ENCODE measurements at places on chromosomes 11 and 22. TPM values are rescaled to one million over a fixed set of nuclear protein-coding genes. Genes with fewer than 3 reads are reported as not detected.
A peak's percentile ranks its signal among the peaks of the same experiment; 100 is the strongest.

- H3K4me3 ChIP-seq = no peak overlapping the region
- H3K27me3 ChIP-seq = no peaks in the 10 kb centered on the region
- H3K27ac ChIP-seq = no peak overlapping the region
- peaks cover 100% of the 10 kb centered on the region for H3K36me3 ChIP-seq
Measured at GRCh38 chr11:34149274-34149673, 43.8 kb downstream of the NAT10 start.

GRCh38 chr11:10709299-10710086, 15.9 kb upstream of the IRAG1 start:
- H3K27ac ChIP-seq = no peak overlapping the region
- no peaks in the 10 kb centered on the region for H3K27me3 ChIP-seq
- H3K36me3 ChIP-seq = no peaks in the 10 kb centered on the region
- DNase-seq = no peak
- no peaks in the 10 kb centered on the region for H3K4me1 ChIP-seq

- no peaks in the 10 kb centered on the region for H3K4me1 ChIP-seq
- no peak for DNase-seq
Measured at GRCh38 chr22:43085658-43086606, 3.3 kb downstream of the TTLL1 start.

GRCh38 chr11:16843294-16843693, 104.8 kb downstream of the C11orf58 start:
- DNase-seq = no peak
- H3K4me3 ChIP-seq = no peak overlapping the region
- no peaks in the 10 kb centered on the region for H3K36me3 ChIP-seq
- H3K4me1 ChIP-seq = no peaks in the 10 kb centered on the region

DNA sequence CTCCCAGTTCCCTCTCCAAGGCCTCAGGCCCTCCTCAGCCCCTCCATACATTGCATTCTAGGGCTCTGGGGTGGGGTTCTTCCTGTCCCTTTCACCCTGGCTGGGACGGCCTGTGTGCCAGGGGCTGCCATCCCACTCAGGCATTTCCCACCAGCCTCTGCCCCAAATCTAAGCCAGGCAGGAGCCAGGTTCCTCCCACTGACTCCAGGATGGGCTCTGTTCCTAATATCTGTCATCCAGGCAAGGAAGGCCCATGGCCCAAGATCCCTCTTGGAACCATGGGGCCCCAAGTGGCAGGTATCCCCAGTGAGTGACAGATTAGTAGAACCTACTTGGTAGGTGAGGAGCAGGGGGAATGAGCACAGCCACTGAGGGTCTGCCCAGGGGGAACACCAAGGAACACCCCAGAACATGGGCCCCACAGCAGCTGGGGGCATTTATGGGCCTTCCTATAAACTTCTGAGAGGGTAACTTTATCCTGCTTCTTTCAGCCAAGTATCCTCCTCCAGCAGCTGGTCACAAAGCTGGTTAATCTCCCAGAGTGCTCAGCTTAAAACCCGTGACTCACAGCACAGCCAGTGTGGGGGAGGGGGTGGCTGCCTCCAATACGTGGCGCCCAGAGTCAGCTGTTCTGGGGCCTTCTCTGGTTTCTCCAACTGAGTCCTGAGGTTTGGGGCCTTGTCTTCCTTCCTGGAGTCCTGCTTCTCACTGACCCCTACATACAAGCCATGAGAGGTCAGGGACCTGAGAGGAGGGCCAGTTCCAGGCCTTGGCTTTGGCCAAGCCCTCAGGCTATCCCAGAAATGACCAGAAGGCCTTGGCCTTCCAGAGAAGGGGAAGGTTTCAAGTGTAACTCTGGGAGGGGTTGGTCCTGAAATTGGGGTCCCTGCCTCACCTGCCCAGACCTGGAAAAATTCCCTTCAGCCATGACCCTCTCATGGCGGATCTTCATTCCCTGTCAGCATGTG, 19.9 kb upstream of the MYOD1 start:
- H3K27me3 ChIP-seq = no peaks in the 10 kb centered on the region
- peak; percentile 95 for DNase-seq
- no peak overlapping the region for H3K4me3 ChIP-seq

DNA sequence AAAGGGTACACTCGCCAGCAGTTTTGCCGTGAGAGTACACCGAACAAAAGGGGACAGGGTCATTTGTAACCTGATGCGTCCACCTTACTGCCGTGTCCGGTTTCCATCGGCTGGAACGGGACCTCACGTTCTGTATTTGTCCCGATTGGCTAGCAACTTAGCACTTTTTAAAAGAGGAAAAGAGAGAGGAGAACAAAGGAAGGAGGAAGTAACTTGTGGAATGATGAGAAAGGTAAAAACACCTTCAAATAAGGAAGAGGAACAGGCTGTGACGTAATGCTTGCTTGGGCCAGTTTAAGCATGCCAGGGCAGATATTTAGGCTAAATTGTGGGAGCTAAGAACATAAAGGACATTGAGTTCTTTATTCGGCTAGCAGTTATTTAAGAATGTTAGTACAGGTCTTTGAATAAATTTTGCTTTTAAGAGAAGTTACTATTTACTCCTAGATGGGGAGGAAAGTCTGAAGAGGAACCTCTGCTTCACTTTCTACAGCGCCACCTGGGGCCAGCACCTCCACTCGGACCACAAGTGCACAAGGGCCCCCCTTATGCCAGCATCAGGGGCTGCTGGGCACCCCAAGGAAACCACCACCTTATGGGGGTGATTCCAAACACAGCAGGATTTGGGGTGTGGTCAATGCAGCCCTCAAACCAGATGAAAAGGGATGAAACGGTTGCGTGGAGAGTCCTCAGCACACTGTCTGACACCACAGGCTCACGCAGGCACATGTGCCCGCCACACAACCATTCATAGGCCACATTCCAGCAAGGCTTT, 5.8 kb downstream of the ARSA start:
- no peaks in the 10 kb centered on the region for H3K27me3 ChIP-seq
- peak overlapping the region; percentile 48 for H3K27ac ChIP-seq
- no peak for DNase-seq
- H3K4me1 ChIP-seq = peaks cover 30% of the 10 kb centered on the region
- H3K4me3 ChIP-seq = peak overlapping the region; percentile 19
- H3K36me3 ChIP-seq = peaks cover 17% of the 10 kb centered on the region

DNA sequence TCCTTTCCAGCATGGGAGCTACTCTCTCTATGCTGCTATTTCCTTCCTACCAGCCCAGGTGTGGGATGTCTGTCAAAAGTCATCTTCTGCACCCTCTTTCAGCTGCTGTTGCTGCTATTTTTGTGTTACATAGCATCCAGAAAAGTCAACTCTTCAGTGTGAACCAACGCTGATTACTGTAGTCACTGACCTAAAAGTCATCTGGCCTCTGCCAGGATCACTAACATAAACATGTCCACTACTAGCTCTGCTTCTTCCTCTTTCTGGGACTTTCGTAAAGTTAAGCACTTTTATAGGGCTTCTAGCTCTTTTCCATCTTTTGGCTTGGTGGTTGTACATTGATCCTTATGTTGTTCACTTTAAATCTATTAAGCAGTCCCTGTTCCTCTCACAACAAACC, 90.2 kb upstream of the CARD18 start:
- H3K4me3 ChIP-seq = no peak overlapping the region
- DNase-seq = no peak
- no peak overlapping the region for H3K27ac ChIP-seq
- H3K36me3 ChIP-seq = no peaks in the 10 kb centered on the region
- H3K27me3 ChIP-seq = no peaks in the 10 kb centered on the region

- no peaks in the 10 kb centered on the region for H3K36me3 ChIP-seq
- peaks cover 5% of the 10 kb centered on the region for H3K4me1 ChIP-seq
- H3K27me3 ChIP-seq = no peaks in the 10 kb centered on the region
- DNase-seq = no peak
- no peak overlapping the region for H3K27ac ChIP-seq
- H3K4me3 ChIP-seq = no peak overlapping the region
Measured at GRCh38 chr22:29396126-29396525, 7.8 kb upstream of the AP1B1 start.

- no peak overlapping the region for H3K4me3 ChIP-seq
- no peak overlapping the region for H3K27ac ChIP-seq
- no peaks in the 10 kb centered on the region for H3K27me3 ChIP-seq
- peaks cover 3% of the 10 kb centered on the region for H3K4me1 ChIP-seq
Measured at GRCh38 chr11:134235399-134235798, 10.9 kb downstream of the VPS26B start.

DNA sequence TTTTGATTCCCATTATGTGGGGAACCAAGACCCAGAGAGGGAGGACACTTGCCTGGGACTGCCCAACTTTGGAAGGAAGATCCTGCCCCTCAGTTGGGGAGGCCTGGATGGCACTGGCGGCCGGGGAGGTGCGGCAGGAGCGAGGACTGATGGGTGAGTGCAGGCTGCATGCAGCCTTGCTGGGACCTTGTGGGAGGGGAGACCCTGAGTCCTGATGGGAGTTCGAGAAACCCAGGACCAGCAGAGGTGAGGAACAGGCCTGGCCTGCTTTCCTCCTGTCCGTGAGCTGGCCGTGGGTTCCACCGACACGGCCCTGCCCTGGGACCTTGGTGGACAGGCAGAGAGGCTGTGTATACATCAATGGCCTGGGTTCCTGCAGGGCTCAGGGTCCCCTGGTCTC, 19.3 kb upstream of the SMIM38 start:
- no peak overlapping the region for H3K27ac ChIP-seq
- no peaks in the 10 kb centered on the region for H3K27me3 ChIP-seq
- no peak for DNase-seq
- H3K4me1 ChIP-seq = no peaks in the 10 kb centered on the region
- no peak overlapping the region for H3K4me3 ChIP-seq
- no peaks in the 10 kb centered on the region for H3K36me3 ChIP-seq

- no peak for DNase-seq
- no peaks in the 10 kb centered on the region for H3K4me1 ChIP-seq
- H3K4me3 ChIP-seq = no peak overlapping the region
- no peak overlapping the region for H3K27ac ChIP-seq
Measured at GRCh38 chr11:35223371-35223796, 84.4 kb downstream of the CD44 start.

DNA sequence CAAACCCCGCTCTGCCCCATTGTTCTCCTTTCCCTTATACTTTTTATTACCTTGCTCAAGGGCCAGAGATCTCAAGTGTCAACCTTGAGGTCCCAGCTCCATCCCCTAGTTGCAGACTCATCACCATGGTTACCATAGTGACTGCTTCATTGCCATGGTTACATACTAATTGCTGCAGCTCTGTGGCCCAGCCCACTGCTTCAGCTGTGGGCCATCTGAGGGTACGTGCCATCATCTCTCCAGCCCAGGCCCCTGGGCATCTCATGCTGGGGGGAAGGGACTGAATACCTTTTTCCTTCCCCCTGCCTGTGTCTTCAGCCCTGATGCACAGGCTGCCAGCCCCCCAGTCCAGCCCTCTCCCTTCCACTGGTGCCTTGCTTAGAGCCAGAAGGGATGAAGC, 22.2 kb downstream of the TREH start:
- H3K27ac ChIP-seq = no peak overlapping the region
- no peaks in the 10 kb centered on the region for H3K27me3 ChIP-seq
- peaks cover 7% of the 10 kb centered on the region for H3K4me1 ChIP-seq
- peaks cover 55% of the 10 kb centered on the region for H3K36me3 ChIP-seq
- no peak for DNase-seq

- no peak for DNase-seq
- no peak overlapping the region for H3K27ac ChIP-seq
- H3K36me3 ChIP-seq = no peaks in the 10 kb centered on the region
- H3K4me1 ChIP-seq = no peaks in the 10 kb centered on the region
- no peak overlapping the region for H3K4me3 ChIP-seq
Measured at GRCh38 chr11:10502770-10503169, 38.2 kb downstream of the RNF141 start.

GRCh38 chr22:29065468-29066190, 4.0 kb upstream of the C22orf31 start:
- no peak overlapping the region for H3K27ac ChIP-seq
- DNase-seq = no peak
- H3K4me1 ChIP-seq = peaks cover 38% of the 10 kb centered on the region
- no peak overlapping the region for H3K4me3 ChIP-seq
- no peaks in the 10 kb centered on the region for H3K36me3 ChIP-seq

DNA sequence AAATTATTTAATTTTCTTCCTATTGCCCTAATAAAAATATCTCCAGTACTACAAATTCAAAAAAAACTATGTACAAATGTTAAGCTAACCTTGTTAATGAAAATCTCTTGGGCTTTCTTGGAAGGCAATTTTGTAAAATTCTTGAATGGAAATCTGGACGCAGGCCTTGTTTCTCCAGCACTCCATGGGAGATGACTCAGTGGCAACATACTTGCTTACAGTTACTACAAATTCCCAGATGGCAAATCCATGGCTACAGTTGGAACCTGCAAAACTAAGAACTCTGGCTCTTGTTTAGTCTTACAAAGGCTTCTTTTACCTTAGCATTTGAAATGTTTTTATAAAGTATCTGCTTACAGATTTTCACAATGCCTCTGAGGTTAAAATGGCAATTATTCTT, 725.2 kb downstream of the DLG2 start:
- no peaks in the 10 kb centered on the region for H3K4me1 ChIP-seq
- DNase-seq = no peak
- H3K4me3 ChIP-seq = no peak overlapping the region
- H3K27me3 ChIP-seq = peaks cover 2% of the 10 kb centered on the region
- H3K36me3 ChIP-seq = no peaks in the 10 kb centered on the region

- no peaks in the 10 kb centered on the region for H3K27me3 ChIP-seq
- H3K27ac ChIP-seq = peak overlapping the region; percentile 94
- peak; percentile 86 for DNase-seq
- H3K4me3 ChIP-seq = peak overlapping the region; percentile 27
- H3K36me3 ChIP-seq = peaks cover 8% of the 10 kb centered on the region
- H3K4me1 ChIP-seq = peaks cover 69% of the 10 kb centered on the region
Measured at GRCh38 chr22:17910561-17911311, 113.6 kb downstream of the MICAL3 start.

Gene HPX
- 0.34 TPM for total RNA-seq

Gene PRR33
- total RNA-seq = 2.3 TPM

Gene SEC14L2
- 1.9 TPM for total RNA-seq

Gene OSBP2
- total RNA-seq = 3.8 TPM
